ENCODE measurements at places on chromosomes 2 and 18.
A peak's percentile ranks its signal among the peaks of the same experiment; 100 is the strongest.

- no peak for DNase-seq
These were observed 27.3 kb upstream of the GPR17 start for GRCh38 chr2:127618551-127619202.

DNA sequence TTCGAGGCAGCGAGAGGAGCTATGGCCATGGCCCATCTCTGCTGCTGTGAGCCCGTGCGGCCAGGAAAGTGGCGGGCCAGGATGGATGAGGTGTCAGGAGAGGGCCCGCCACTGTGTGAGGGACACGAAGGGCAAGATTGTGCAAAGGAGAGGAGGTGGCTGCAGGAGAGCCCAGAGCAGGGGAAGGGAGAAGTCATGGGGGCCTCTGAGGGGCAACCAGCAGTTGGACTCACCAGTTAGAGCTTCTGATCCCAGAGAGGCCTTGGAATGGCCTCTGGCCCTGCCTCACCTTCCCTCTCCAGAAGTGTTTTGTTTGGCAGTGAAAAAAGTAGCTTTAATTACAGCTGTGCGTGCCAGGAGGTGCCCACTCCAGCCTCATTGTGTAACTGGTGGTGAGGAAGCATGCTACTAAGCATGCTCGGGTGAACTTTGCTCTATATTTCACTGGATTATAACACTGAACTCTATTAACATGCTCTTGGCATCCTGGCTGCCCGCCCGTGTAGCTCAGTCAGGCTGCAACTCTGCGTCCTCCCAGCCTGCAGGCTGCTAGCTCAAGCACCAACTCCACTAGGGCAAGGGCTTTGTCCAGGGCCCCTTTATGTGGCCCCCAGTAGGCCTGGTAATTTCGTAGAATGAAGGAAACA, 34.2 kb downstream of the IMPA2 start:
- DNase-seq, result no peak

GRCh38 chr2:113976277-113976928, 86.5 kb downstream of the ACTR3 start:
- DNase-seq, result no peak

DNA sequence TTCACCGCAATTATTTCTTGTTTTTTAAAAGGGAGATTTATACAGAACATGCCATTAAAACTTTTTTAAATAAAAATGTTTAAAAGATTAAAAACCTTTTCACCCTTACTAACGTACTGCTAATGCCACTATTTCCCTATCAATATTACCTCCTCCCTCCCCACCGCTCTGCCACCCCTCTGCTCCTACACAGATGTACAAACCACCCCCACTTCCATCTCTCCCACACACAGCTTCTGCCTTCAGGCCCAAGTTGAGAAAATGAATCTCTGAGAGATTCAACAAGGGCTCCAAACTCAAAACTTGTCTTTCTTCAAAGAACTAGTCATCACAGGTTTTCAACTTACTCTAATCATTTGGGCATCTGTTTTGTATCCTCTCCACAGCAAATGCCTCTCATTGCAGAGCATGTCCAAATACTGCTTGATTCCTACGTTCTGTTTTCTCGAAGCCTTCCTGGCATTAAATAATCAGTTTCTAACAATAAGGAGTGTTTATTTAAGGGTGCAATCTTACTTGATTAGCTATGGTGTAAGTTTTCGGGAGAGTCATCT, 32.1 kb downstream of the FARSB start:
- DNase-seq, result no peak

DNA sequence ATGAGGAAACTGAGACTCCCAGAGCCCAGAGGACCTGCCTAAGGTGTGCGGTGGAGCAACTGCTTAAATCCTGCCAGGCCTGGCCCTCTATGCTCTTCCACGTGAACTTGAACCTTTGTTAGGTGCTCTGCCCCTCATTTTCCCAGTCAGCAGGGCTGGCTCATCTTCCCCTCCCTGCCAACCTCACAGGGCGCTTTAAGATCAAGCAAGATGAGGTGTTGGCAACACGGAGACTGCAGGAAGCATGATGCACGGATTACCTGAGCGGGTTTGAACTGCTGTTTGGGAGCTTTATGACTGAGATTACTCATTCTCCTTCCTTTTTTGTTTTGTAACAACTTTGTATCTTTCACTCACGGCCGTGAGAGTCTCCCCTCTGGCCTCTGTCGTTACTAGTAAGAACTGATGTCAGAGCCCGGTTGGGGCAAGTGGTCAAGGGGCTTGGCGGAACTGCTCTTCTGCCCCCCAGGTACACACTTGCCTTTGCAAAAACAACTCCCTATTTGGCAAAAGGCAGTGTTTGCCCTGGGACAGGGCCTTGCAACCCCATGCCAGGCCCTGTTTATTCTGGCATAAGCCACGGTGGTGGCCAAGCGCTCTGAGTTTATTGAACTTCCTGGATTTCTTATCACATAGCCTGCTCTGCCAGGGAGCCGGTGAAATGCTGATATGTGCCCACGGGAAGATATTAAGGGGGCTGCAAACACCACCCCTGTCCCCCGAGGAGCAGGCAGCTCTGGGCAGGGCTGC, 127.8 kb downstream of the INHBB start:
- no peak for DNase-seq

- DNase-seq, result no peak
These were observed 933.9 kb upstream of the PIK3C3 start for GRCh38 chr18:41021089-41021488.

- DNase-seq, result no peak
These were observed 48.9 kb downstream of the COPS8 start for GRCh38 chr2:237134321-237135230.

- no peak for DNase-seq
These were observed 101.8 kb upstream of the ASB18 start for GRCh38 chr2:236366049-236366387.

- no peak for DNase-seq
These were observed 1.9 kb upstream of the NABP1 start for GRCh38 chr2:191675807-191676721.

DNA sequence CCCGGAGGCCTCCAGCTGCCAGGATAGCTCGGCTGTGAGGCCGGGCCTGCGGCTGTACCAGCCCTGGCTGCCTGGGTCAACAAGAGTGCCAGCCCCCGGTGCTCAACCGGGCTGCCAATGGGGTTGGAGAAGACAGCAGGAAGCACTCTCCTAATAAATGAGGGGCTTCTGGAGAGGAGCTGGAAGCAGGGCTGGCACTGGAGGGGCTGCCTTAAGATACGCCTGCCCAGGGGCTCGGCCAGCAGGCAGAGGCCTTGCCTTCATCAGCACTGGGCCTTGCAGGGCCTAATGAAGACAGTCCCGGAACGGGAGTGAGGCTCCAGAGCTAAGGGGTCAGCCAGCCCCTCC, 73.6 kb downstream of the TEX51 start:
- DNase-seq, result no peak

DNA sequence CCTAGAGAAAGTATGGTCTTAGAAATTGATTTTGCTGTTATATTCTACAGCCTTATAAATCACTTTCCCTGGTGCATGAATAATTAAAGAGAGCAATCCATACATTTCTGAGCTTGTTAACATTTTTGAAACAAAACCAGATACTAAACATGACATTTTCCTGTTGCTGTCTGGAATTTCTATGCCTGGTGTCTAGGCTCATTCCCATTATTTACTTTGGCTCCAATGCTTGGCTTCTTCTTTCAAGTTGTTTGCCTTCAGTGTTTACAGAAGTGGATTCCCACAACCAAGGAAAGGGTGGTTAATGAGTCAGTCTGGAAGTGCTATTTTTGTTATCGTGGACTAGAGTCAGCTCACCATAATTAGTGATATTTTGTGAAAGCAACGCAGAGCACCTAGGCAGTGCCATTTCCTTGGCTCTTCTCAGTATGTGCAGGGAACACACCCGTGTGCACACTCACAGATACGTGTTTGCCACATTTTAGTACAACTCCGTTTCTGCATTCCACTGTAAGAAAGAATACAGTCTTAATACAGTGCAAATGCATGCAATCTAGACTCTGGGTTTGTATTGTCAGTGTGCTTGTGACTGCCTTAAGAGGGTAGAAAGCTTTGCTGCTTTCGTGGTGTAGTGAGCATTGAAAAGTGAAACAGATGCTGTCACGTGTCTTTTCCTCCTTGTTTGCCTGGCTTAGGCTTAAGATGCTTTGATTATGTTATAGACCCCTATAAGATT, 185.0 kb upstream of the RASGRP3 start:
- DNase-seq, result peak; percentile 47

DNA sequence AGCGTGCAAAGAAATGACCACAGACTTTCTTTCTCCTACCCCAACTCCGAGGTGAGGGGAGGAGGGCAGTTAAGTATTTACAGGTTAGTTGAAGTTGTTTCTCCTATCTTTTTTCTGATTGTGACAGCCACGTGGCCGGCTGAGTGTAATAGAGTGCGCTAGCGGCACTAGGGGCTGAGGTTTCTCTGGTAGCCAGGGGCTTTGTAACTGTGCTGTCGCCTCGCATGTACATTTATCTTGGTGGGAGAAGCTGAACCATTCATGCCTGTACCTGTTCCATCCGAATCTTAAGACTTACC, 214.1 kb upstream of the STON1 start:
- DNase-seq, result peak; percentile 30

GRCh38 chr18:54116541-54117257, 107.8 kb downstream of the MBD2 start:
- no peak for DNase-seq

DNA sequence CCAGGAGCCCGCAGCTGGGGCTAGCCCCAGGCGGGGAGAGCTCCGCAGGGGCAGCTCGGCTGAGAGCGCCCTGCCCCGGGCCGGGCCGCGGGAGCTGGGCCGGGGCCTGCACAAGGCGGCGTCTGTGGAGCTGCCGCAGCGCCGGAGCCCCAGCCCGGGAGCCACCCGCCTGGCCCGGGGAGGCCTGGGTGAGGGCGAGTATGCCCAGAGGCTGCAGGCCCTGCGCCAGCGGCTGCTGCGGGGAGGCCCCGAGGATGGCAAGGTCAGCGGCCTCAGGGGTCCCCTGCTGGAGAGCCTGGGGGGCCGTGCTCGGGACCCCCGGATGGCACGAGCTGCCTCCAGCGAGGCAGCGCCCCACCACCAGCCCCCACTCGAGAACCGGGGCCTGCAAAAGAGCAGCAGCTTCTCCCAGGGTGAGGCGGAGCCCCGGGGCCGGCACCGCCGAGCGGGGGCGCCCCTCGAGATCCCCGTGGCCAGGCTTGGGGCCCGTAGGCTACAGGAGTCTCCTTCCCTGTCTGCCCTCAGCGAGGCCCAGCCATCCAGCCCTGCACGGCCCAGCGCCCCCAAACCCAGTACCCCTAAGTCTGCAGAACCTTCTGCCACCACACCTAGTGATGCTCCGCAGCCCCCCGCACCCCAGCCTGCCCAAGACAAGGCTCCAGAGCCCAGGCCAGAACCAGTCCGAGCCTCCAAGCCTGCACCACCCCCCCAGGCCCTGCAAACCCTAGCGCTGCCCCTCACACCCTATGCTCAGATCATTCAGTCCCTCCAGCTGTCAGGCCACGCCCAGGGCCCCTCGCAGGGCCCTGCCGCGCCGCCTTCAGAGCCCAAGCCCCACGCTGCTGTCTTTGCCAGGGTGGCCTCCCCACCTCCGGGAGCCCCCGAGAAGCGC, 15.0 kb upstream of the GMPPA start:
- DNase-seq, result no peak

- no peak for DNase-seq
These were observed 6.4 kb upstream of the IGFBP2 start for GRCh38 chr2:216626875-216627245.

GRCh38 chr2:217105733-217106649, 246.1 kb upstream of the TNP1 start:
- no peak for DNase-seq

DNA sequence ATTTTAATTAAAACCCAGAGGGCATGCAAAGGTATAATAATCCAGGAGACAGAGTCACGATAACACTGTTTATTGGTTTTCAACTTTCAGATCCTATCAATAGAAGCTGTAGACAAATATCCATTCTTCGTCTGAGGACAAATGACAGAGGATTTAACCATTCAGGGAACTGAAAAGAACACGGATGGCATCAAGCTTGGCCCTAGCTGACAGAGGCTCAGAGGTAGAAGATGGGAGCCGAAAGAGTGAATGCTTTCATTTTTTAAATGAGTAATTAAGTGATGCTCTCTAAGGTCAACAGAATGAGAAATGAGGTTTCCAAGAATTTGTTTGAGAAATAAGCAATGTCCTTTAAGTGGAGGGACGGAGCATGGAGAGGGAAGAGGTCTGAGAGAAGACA, 62.1 kb downstream of the BCL2 start:
- no peak for DNase-seq

DNA sequence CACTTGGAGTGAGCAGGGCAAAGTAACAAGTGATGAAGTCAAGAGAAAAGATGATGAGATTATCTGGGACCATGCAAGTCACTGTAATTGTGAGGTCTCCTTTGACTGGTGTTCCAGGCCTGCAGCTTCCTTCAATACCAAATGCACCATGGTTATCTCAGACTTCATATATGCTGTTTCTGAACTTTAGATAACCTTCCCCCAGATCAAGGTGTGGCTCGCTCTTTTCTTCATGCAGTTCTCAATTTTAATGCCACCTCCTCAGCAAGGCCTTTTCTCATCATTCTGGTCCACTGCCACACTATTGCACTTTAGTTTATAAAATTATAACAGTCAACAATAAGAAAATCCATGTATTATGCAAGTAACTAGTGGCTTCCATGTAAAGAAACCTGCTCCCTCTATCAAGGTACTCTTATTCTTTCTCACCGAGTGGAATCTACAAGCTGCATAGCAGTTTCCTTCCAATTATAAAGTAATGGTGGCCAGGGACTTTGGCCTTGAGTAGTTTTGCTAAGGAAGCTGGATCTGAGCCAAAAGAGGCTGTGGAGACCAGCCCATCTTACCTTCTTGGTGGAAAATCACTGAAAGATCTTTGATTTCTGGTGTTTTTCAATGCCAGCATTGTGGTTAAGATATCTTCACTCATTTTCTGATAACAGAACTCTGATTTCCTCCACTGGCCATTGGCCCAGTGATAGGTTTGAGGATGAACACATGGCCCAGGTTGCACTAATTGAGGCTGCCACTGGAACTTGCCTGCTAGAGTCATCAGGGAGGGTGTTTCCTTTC, 113.6 kb downstream of the KCNE4 start:
- DNase-seq, result no peak

DNA sequence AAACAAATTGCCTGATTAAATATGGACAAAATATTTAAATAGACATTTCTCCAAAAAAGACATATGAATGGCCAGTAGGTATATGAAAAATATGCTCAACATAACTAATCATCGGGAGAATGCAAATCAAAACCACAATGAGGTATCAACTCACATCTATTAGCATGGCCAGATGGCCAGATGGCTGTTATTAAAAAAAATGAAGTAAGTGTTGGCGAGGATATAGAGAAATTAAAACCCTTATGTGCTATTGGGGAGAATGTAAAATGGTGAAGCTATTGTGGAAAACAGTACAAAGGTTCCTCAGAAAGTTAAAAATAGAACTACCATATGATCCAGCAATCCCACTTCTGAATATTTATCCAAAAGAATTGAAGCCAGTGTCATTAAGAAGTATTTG, 272.3 kb upstream of the ZNF804A start:
- no peak for DNase-seq

DNA sequence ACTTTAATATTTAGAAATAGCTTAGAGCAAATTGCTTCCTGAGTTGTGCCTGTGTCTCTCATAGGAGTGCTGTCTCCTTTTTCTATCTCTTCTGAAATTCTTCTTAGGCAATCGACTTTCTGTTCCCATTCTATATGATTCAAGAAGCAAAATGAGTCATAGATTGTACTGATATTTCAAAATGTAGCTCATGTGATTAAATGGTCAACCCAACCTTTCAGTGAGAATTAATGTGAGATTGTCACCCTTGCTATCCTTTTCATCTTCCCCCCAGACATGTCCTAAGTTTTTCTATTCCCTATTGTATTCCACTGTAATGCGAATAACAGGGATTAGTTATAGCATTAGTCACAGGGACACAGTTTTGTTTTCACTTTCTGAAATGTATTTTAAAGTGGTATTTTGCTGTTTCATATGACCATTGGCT, 413.6 kb downstream of the THSD7B start:
- no peak for DNase-seq

GRCh38 chr2:239184968-239185903, 215.6 kb downstream of the HDAC4 start:
- DNase-seq, result no peak

Measured in NCI-H748 treated with DMSO at 0.1 percent for 48 hours (cell line).